Stimulated activated CD4-positive, alpha-beta T cell treated with anti-CD3 and anti-CD28 coated beads, Interleukin-15, amount 100 ng/mL, for 1 hour (primary cell): ENCODE measurements at places on chromosomes 6 and 20.

- no peak for DNase-seq
These were observed 10.4 kb upstream of the NOL7 start for GRCh38 chr6:13604546-13605416.

DNA sequence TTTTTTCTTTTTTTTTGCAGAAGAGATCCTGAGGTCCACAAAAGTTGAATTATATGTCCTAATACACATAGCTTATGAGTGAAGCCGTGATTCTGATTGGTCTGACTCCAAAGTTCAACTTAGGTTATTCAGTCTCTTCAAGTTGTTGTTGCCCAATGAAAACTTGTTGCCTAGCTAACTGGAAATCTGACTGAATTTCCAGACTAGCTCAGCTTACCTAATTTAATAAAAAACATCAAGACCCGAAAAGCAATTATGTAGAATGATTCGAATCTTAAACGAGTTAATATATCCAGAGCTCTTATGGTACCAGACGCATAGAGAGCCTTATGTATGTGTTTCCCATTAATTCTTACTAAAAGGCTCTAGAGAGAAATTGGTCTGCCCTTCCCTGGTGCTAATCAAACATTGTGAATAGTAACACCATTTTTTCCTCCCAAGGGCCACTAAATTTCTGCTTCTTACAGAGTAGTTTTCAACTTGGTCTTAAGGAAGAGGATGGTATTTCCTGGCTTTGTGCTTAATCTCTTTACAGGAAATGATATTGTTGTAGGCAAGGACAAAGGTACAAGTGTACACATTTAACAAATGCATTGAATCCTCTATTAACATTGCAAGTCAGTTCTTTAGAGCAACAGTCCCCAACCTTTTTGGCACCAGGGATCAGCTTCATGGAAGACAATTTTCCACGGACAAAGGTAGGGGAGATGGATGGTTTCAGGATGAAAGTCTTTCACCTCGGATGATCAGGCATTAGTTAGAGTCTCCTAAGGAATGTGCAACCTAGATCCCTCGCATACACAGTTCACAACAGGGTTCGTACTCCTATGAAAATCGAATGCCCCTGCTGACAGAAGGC is 107.9 kb downstream of the TSHZ2 start:
- no peak for DNase-seq

- no peak for DNase-seq
These were observed 18.2 kb upstream of the NFATC2 start for GRCh38 chr20:51560550-51561307.

DNA sequence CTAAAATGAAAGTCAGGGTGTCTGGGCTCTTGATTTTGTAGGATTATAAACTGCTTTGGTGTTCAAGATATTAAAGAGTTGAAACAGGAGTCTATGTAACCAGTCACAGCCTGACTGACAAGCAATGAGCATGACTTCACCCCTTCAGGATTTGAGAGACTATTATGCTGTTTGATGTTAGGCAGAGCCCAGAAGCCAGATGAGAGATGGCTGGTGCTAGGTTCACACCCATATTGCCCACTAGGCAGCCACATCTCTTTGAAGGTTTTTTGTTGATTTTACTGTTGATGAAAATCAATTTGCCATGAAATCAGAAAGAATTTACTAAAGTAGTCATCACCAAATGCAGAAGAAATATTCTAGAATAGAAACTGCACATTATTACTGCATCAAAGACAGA is 243.6 kb downstream of the KHDRBS2 start:
- DNase-seq, result no peak

GRCh38 chr6:2578767-2579166 is 172.0 kb downstream of the MYLK4 start:
- no peak for DNase-seq

DNA sequence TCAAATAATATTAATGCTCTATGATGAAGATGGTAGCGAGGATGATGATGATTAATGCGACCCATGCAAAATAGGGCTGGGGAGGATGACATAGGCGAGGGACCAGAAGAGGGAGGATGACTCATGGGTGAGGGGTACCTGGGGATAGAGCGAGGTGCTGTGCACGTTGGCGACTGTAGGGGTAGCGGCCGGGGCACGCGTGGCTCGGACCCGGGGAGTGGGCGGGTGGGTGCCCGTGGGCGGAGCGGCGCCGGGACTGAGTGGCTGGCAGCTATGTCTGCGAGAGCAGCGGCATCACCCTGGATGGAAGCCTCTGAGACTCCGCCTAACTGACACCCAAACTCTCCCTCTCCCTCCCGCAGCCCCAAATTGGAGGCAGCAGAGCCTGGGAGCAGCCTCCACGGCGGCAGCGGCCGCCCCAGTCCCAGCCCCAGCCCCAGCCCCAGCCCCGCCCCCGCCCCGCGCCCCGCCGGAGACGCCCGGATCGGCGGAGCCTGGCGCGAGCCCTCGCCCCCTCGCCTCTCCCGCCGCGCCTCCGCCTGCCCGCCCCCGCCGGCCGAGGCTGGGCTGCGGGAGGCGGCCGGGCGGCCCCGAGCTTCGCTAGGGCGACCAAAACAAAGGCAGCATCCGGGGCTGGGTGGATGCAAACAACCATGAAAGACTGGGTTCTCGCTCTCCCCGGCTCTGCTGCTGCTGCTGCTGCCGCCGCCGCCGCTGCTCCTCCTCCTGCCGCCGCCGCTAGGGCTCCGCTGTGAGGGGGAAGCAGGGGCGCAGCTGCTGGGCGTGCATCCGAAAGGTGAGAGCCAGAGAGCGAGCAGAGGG is at the start of gene RIMS1:
RIMS1 (plus strand) TSS at position 367 of the 822 bp plus-strand sequence. CDS start 474 bp downstream, outside the sequence.
- no peak for DNase-seq

GRCh38 chr6:43884652-43885022 is 114.6 kb downstream of the VEGFA start:
- no peak for DNase-seq

DNA sequence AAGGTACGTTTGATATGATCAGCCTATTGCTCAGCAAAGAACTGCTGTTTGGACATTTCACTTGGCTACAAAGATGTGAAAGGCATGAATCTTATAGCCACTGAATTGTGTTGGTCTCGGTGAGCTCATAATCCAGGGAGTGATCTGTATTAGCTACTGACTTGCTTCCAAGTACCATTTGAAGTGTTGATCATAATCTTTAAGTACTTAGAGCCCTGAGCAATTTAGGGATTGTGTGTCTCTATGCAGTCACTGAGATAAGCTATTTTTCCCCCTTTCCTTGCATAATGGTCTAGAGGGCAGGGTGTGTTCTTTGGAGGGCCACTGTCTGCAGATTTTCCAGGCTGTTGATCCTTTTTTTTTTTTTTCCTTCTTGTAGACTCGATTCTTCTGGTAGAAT is 393.6 kb downstream of the ESR1 start:
- DNase-seq, result no peak

- DNase-seq, result no peak
These were observed 31.1 kb downstream of the PHACTR2 start for GRCh38 chr6:143708889-143709288.

DNA sequence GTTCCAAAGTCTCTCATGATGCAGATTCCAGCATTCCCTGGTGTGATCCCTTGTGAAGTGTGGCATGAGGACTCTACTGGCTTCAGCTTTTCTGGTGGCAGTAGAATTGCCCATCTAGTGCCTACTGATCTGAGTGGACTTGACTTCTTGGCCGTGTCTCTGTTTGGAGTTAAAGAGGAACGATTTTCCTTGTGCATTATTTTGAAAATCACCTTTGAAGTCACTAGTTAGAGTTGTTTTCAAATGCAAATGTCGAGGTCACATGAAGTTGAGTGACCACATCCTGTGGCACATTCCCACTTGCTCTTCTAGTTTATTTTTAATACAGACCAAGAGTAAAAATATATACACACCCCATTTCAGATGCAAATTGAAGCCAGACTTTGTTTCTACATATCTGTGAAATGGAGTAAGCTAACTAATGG is 270.7 kb upstream of the TAB2 start:
- DNase-seq, result no peak

DNA sequence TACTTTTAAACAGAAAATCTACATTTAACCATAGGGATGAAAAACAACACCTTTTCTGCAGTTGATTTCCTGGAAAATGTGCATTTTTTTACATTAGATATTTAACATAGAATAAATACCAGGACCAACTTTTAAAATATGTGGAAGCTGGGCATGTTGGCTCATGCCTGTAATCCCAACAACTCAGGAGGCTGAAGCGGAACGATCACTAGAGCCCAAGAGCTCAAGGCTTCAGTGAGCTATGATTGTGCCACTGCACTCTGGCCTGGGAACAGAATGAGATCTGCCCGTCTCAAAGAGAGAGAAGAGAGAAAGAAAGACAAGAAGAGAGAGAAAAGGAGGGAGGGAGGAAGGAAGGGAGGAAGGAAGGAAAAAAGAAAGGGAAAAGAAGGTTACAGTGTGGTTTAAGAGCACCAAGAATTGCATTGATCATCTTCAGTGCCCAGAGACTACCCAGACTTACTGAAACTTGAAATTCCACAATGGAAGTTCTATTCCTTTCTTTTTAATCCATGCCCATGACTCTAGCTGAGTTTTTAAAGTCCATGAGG is 189.4 kb upstream of the ARID1B start:
- no peak for DNase-seq

GRCh38 chr6:129646642-129647041 is 63.3 kb downstream of the ARHGAP18 start:
- no peak for DNase-seq

- DNase-seq, result no peak
These were observed 17.5 kb downstream of the AGPAT4 start for GRCh38 chr6:161256407-161256806.

- no peak for DNase-seq
These were observed 63.1 kb downstream of the ATXN1 start for GRCh38 chr6:16698162-16698533.

- DNase-seq, result no peak
These were observed 256.4 kb upstream of the POU3F2 start for GRCh38 chr6:98578016-98578415.

GRCh38 chr20:12179692-12180091 is 262.0 kb downstream of the BTBD3 start:
- DNase-seq, result no peak

DNA sequence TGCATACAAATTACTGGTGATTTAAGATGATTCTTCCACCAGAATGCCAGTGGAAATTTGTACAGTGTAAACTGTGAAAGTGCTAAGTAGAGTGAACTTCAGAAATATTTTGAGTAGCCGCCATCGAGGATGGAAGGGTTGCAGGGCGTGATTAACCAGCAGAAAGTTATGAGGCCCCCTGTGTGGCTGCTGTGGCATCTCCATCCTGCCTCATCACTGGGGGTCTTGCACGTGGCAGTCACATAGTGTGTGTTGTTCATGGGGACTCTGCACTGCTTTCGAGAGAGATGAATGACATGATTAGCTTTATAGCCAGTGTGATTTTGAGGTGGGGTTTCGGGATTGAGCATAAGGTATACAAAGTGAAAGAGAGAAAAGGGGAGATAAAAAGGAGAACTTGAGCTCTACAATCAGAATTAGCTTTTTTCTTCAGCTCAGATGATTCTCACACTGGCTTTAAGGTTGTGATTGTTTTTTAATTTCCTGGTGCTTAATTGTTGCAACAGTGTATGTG is 26.4 kb downstream of the KCTD20 start:
- DNase-seq, result no peak

DNA sequence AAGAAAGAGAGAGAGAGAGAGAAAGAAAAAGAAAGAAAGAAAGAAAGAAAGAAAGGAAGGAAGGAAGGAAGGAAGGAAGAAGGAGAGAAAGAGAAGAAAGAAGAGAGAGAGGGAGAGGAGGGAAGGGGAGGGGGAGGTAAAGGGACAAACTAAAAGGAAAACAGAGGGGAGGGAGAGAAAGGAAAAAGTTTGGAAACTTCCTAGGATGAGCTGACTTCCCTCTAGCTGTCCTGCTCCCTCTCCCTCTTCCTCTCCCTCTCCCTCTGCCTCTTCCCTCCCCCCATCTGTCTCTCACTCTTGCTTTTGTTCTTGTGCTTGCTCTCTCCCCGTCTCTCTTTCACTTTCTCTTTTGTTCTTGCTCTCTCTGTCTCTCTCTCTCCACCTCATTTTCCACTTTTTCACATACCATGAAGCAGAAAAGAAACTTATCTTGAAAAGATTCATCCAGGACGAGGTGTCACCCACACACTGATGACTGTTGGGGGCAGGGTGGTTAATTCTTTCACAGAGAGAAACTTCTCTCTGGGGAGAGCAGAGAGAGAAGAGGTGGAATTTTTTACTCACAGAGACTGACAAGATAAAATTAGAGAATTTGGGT is 56.4 kb upstream of the DUSP22 start:
- peak; percentile 26 for DNase-seq

DNA sequence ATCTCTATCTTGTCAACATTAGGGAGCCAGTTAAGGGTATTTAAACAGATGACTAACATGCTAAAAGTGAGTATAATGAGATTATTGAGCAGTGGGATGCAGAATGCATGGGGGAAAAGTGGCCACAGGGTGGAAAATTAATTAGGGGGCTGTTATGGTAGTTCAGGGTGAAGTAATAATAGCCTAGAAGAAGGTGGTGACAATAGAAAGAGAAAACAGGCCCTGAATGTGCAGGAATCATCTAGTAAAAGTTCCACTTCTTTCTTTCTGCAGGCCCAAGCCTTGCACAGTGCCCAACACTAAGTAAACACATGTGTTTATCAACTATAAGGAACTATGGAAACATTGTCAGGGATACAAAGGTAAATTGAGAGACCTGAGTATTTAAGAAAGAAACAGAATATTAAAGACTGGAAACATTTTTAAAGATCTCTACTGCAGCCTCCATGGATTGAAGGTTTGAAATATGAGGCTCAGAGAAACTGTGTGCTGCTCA is 7.1 kb upstream of the MYB start:
- no peak for DNase-seq

GRCh38 chr6:159400826-159401225 is 231.6 kb downstream of the FNDC1 start:
- no peak for DNase-seq

DNA sequence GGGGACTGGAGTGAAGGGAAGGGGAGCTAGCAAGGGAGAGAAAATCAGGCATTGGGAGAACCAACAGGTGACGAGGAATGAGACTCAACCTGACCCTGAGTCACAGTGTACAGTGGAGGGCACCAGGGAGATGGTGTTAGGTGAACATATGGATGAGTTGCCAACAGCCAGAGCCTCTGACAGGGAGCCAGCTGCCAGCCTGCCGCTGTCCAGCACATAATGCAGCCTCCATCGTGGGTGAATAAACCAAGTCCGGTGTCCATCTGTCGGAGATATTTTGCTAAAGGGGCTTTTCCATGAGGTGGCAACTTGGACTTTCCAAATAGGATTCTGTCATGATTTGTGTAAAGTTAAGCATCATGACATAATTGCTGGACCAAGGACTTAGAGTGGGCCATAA is 88.1 kb downstream of the CDH4 start:
- DNase-seq, result no peak

DNA sequence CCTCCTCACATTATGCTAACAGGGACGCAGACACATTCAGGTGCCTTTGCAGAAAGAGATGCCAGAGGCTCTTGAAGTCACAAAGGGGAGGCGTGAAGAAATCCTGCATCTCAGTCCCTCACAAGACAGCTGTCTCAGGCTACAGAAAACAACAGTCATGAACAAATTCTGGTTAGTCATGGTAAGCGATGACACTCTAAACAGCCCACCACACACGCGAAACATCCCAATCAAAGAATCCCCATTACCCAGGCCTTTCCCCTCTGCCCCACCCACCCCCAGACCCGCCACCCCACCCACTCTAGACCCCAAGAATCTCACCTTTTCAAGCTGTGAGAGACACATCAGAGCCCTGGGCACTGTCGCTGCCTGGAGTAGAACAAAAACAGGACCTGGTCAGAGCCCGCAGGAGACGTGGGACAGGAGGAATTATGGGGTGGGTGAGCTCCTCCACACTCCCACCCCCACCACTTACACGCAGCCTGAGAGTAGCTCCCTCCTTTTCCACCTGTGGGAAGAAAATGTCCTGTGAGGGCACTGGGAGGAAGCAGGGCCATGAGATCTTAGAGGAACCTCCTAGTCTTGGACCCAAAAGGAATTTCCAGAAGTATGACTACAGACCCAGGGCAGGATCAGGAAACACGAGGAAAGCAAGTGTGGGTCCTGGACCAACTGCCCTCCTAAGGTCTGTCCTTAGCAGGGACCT is 2.7 kb downstream of the HLA-B start:
- DNase-seq, result no peak
